Stimulated activated CD4-positive, alpha-beta T cell treated with anti-CD3 and anti-CD28 coated beads, Interleukin-1b, Interleukin-23, amount 100 ng/mL, for 1 hour (primary cell): ENCODE measurements at places on chromosomes 6 and 20.

- no peak for DNase-seq
These were observed 51.9 kb downstream of the CBFA2T2 start for GRCh38 chr20:33541797-33542196.

GRCh38 chr6:52691718-52692117 is 20.8 kb downstream of the TMEM14A start:
- no peak for DNase-seq

DNA sequence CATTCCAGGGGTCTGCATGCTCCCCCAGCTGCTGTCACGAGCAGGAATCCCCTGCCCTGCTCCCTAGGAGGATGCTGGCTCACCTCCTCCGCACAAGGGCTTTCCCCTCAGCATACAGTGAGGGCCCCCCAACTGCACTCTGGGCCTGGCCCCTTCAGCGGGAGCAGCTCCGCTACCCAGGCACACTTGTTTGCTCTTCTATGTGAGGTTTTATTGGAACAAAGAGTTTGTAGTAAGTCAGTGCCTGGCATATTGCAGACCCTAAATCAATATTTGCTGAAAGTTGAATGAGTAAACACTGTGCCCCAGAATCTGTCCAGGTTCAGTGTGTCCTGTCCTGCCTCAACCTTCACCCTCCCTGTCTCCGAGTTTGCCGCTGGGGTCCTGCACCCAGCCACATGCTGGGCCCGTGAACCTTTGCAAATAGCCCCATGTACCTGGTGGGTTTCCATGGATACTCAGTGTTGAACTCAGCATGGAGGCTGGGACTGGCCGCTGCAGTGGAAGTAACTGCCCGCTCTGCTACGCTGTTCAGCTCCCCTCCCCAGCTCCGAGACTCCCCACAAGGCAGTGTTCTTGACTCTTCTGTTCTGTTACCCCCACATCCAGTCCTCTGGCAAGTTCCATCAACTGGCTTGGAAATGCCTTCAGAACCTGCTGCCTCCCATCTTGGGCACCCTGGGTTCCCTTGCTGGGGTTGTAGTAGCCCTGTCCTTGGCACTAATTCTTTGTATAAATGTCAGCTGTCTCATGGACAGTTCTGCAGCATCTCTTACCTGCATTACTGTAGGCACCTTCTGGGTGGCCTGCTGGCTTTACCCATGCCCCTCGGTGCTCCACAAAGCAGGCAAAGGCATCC is 15.7 kb downstream of the SLC22A1 start:
- no peak for DNase-seq

GRCh38 chr6:69933239-69933638 is 66.9 kb downstream of the COL19A1 start:
- DNase-seq = no peak

DNA sequence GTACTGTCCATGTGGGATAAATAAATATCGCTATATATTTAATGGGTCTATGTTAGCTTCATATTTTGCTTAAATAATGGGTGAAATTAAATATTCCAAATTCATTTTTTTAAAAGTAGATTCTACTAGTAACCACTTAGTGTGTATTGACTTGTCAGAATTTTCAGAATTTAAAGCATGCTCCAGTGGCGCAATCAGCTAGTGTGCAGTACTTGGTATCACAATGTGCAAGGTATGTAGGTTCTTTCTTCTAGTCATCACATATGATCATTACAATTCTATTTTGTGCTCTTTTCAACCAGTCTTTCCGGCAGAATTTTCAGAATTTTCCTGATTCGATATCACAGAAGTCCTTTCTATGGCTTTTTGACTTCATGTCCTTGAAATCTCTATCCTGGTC is 32.6 kb downstream of the PDE7B start:
- DNase-seq = no peak

- no peak for DNase-seq
These were observed 78.1 kb downstream of the PRSS35 start for GRCh38 chr6:83590416-83590815.

DNA sequence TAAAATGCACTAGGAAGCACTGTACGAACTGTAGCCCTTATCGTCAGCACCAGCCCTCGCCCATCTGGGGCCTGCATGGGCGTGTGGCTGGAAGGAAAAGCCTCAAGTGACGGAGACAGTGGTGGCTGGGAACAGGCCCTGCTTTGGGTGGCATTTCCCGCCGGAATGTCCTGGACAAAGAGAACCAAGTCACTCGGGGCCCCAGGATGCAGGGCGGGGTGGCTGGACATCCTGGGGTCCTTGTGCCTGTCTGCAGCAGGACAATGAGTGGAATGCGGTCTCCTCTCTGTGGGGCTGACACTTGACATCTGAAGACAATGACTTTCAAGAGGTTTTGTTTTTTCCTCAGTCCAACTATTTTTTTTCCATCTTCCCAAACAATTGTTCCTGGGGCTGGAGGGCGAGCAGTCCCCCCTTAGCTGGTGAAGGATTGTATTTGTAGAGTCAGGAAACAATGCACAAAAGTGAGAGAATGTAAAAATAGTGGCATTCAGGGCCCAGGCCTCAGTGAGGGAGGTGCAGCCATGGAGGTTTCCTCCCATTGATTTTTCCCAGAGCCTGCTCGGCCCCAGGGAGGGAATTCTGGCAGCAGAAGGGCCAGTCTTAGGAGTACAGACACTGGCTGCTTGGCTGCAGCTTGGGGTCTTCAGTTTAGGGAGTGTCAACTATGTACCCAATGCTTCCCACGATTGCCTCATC is 64.4 kb downstream of the PREX1 start:
- no peak for DNase-seq

GRCh38 chr6:304833-305370 is 12.6 kb downstream of the DUSP22 start:
- no peak for DNase-seq

DNA sequence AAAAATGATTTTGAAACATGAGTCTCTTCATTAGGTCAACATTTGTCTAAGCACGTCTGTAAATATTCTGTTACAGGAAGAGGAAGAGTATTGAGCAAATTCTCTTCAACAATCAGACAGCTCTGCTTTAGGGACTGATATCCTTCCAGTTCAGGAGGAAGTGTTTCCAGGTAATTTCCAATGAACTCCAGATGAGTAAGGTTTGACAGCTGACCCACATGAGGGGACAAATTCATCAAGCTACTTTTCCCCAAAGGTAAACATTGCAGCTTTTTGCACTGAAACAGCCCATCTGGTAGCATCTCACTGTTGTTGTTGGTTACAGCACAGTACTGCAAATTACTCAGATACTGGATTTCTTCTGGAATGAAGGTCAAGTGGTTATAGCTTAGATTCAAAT is 18.1 kb downstream of the ENPP1 start:
- DNase-seq = no peak

- DNase-seq = no peak
These were observed 189.4 kb upstream of the RREB1 start for GRCh38 chr6:6918216-6918983.

DNA sequence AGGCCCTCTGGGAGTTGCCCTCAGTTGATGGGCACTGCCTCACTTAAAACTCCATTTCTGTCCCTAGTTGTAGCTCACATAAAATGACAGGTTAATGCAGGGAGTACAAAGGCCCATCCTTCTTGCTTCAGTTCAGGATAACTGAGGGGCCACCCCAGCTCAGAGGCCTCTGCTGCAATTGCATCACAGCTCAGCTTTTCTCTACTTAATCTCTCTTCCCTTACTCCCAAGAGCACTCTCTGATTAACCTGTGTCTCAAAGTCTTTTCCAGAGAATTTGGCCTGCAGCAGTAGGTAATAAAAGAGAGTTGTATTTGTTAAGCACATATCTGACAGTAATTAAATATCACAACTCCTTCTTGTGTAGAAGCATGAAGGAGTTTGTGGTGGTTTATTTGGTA is 40.9 kb upstream of the FLRT3 start:
- no peak for DNase-seq
